Right hindlimb (tissue), 1 donor: ENCODE measurements at places on chromosomes 6 and 20.

- DNase-seq: no peak
Measured at GRCh38 chr6:30979141-30979540, 4.4 kb upstream of the MUC21 start.

DNA sequence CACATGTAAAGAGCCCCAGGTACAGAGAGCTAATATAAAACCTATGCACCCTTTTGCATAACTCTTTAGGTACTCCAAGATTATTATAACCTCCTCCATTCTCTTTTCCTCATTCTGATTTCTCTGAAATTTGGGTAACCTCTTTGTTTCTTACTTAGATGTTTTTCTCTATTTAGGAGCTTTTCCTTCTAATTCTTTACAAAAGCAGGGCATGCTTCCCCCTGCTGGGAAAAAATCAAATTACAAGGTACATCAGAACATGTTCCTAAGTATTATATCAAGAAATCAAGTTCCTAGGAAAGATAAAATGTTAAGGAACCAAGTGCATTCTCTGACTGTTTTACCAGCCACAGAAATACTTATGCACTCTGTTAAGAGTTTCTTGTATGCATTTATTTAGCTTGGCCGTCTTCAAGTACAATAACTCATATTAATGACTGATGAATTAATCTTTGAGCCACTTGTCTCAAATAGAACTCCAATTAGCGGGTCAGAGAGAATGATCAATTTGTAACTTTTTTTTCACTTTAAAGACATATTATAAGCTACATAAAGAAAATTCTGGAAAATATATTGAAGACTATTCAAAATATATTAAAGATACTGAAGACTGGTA, 2.1 kb downstream of the KHDRBS2 start:
- peak; percentile 17 for DNase-seq

DNA sequence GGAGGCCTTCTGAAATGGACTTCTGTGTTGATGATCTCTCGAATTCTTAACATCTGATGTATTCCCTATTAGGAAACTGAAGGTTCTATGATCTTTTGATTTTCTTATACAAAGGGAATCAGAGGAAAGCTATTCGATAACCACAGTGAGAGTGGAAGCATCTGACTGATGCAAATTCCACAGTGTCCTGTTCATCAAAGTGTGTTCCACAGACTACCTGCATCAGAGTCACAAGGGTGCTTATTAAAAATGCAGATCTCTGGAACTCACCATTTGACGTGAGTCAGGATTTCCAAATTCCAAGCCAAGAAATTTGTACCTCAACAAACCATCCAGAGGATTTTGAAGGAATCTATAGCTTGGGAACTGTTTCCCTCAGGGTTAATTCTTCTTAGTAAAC, 4.4 kb upstream of the MEP1A start:
- DNase-seq: no peak

DNA sequence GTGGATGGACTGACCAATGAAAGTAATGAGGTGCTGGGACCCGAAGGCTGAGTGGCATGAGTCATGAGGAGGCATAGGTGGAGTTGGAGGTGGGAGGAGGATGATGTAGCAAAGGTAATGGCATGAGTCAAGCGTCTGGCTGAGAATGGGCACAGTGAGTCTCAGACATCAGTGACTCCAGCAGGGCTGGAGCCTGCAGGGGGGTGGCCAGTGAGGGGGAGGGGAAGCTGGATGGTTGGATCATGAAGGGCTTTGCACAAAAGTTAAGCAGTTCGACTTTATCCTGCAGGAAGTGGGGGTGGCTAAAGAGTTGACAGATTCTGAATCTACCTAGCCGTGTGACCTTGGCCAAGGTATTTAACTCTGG, 99.0 kb upstream of the IYD start:
- DNase-seq: no peak

GRCh38 chr6:38443352-38444144, 196.2 kb downstream of the BTBD9 start:
- DNase-seq: no peak

GRCh38 chr6:147595961-147596360, 87.5 kb downstream of the SAMD5 start:
- no peak for DNase-seq

GRCh38 chr20:57195469-57196100, 70.9 kb downstream of the BMP7 start:
- DNase-seq: no peak

GRCh38 chr20:61896058-61896961, 169.4 kb downstream of the TAF4 start:
- DNase-seq: peak; percentile 67
